ENCODE measurements at places on chromosomes 1 and 21.

GRCh38 chr1:186780076-186780475, 48.7 kb upstream of the PLA2G4A start:
- DNase-seq: no peak

GRCh38 chr1:40958210-40958609, 21.3 kb upstream of the CTPS1 start:
- no peak for DNase-seq

DNA sequence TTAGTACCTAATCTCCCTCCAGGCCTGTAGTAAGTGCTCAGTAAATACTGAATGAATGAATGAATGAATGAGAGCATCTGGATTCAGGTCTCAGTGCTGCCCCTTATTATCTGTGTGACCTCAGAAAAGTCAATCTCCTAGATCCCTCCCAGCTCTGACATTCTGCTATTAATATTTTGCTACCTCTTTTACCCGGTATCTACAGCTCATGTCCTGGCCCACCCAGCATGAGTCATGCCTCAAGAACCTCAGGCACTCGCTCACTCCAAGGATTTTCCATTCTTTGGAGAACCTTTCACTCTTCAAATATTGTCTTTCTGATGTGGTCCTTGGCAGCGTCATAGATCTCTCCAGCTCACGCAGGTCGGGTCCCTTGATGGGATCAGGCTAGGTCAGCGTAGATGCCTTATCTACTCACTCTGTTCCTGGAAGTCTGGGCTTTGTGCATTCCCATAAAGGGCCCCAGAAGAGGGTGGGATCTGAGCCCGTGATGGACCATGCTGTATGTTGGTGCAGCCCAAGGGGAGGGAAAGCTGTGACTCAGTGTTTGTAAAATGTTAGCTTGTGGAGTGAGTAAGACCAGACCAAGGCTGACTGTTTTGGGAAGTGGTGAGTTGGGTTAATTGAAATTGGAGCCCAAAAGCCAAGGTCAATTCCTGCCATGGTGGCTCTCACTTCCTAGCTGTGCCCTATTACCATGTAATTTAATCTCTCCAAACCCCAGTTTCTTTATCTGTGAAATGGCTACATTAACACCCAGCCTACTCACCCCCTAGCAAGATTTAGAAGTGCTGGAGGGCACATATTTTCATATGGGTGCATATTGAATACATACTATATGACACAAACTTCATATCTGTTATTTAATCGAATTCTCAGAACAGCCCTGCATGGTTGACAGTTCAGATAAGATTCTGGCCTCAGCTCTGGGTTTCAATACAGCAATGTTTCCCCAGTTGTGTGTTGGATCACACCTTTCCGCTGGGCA, 214.1 kb upstream of the USP24 start:
- no peak for DNase-seq

DNA sequence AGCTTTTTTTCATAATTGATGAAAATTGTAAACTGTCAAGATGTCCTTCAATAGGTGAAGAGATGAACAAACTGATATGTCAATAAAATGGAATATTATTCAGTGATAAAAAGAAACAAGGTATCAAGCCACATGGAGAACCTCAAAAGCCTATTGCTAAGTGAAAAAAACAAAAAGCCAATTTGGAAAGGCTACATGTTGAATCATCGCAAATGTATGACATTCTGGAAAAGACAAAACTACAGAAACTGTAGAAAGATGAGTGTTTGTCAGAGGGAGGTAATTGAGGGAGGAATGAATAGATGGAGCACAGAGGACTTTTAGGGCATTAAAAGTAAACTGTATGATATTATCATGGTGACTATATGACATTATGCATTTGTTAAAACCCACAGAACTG, 34.5 kb upstream of the USP25 start:
- no peak for DNase-seq

DNA sequence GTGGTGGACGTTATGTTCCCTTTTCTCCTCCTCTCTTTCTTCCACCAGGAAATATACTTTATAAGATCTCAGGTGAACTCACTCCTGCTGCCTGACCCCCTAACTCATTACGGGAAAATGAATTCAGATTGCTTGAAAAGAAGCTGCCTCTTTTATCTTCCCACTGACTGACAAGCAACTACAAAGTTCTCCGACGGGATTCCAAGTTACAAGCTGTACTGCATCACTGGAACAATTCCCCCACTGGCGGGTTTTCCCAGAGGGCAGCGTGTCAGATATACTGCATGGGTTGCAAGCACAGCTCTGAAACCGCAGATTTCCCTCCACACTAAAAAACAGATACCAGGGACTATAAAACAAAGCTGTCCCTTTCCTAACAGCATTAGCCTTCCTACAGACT, 390.6 kb downstream of the KCTD3 start:
- DNase-seq: no peak

- peak; percentile 57 for DNase-seq
Observed at GRCh38 chr1:17236779-17237560, 11.9 kb upstream of the PADI3 start.

DNA sequence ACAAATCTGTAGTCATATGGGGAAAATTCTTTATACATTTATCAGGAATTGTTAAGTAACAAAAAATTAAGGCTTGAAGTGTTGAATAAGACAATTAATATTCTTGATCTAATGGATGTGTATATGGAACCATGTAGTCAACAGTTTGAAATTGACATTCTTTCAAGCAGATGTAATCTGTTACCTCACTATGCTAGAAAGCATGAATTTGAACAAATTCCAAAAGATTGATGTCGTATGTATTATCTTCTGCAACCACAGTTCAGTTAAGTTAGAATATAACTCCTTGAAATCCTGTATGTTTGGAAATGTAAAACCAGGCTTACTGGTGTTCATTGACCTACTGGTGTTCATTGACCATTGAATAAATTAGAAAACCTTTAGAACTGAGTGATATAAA, 16.1 kb downstream of the CCDC18 start:
- no peak for DNase-seq

DNA sequence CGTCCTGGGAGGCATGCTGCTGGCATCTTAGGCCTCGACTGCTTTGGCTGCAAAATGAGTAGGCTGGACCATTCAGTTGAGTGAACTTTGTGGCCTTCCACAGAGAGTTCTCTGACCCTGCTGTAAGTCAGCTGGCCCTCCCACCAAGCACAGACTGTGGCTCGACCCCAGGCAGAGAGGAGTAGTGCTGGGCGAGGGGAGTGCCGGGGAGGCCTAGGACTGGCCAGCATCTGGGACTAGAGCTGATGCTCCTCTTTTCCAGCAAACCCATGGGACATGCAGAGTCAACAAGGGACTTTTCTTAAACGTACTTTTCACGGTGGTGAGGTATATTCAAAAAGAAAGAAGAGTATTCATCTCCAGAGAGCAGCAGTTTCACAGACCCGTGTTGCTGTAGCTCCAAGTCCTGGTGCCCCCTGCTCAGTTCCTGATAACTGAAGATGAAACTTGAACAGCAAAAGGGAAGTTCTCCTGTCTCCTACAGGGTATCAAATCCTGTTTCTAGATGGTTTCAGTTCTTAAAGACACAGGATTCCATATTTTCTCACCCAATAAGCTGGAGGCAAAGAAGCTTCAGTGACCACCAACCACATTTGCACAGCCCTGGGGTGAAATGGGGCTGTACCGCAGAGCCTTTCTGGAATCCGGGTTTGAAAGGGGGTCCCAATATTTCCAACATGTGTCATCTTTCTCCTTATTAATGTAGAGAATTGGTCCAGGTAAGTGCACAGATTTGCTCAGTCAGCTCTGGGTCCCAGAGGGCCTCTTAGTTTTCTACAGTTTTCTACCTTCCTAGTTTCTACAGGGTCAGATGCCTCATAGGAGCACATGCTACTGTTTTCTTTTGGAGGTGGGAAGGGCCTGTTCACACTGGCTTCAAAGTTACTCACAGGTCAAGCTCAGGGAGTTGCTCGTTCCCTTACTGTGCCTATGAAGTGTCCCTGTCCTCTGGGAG, 20.9 kb downstream of the BATF3 start:
- no peak for DNase-seq

DNA sequence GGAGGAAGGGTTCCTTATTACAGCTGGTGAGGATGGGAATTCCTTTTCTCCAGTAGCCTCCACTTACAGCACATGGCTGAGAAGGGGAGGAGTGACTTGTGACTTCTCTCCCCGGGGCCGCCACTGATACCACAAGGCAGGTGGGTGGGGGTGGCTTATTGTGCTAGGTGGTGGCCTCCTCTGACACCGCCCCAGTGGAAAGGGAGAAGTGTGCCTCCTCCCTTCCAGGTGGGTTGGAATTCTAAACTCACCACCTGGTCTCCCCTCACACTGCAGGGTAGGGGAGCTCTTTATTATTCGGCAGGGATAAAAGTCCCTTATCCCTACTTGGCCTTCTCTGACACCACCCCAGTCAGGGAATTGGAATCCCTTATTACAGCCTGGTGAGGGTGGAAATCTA, 89.5 kb downstream of the CCDC30 start:
- no peak for DNase-seq

- DNase-seq: peak; percentile 55
Observed at GRCh38 chr1:99474350-99474893, 171.5 kb upstream of the PALMD start.

DNA sequence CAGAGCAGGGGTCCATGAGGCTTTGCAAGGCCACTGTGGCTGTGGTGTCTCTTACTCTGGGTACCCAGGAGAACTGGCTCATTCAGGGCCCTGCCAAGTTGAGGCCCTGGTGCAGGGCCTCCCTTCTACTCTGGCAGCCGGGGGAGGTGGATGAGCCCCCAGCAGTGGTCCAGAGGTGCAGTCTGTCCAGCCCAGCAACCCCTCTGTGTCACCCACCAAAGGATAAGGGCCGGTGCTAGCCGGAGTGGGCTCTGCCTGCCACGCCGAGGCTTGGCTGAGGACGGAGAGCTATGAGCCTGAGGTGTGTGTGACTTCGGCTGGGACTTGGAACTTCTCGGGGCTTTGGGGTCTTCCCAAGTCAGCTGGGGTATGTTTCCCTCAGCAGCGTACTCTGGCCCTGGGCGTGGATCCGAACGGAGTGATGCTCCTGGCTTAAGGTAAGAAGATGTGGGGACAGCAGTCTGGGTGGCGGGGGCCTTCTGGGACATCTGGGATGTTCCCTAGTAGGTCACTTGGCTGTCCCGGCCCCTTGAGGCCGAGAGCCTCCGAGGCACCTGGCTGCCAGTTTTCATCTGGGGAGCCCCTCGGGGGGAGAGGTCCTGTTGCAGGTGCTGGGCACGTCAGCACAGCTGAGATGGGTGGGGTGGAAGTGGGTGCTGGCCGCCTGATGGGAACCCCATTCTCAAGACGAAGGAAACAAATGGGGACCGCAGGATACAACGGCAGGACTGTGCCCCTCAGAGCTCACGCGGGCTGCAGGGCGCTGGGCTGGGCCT, 25.9 kb downstream of the RUNX3 start:
- DNase-seq: no peak

- DNase-seq: no peak
Observed at GRCh38 chr1:217188280-217189237, 442.3 kb downstream of the GPATCH2 start.

- DNase-seq: no peak
Observed at GRCh38 chr21:31554511-31555022, 104.9 kb upstream of the SOD1 start.

DNA sequence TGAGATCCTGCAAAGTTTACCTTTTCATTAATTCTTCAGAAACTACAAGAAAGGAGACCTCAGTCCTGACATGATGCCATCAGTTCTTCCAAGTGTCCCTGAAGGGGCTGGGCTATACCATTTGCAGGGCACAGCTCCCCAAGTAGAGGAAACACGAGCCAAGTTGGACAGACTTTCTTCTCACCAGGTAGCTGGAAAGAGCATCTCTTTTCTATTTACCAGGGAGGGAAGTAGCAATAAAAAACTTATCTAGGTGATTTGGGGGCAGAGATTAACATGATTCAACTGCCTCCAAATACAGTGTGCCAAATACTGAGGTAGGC, 103.9 kb upstream of the KCND3 start:
- DNase-seq: no peak

DNA sequence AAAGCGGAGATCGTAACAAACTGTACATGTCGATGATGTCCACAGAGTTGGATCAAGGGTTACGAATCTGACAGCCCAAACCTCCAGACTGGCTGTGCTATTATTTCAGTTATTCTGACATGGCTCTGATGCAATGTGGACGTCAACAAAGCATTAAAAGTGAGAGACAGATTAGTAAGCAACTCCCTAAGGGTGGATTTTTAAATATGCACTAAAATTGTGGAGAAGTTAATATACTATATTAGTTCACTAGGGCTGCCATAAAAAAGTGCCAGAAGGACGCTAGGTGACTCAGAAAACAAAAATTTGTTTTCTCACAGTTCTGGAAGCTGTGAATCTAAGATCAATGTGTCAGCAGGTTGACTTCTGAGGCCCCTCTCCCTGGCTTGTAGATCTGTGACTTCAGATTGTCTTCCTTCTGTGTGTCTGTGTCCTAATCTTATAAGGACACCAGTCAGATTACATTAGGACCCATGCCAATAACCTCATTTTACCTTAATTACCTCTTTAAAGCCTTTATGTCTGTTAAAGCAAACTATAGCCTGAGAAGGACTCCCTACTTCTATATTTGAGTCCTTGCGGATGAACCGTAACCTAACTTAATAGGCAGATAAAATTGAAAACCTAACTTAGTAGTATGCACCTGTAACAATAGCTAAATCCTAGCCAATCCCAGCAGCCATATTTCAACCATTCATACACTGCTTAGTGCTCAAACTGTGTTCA, 66.0 kb upstream of the BACH1 start:
- DNase-seq: no peak

GRCh38 chr1:156559797-156560385, 12.5 kb downstream of the IQGAP3 start:
- DNase-seq: no peak

DNA sequence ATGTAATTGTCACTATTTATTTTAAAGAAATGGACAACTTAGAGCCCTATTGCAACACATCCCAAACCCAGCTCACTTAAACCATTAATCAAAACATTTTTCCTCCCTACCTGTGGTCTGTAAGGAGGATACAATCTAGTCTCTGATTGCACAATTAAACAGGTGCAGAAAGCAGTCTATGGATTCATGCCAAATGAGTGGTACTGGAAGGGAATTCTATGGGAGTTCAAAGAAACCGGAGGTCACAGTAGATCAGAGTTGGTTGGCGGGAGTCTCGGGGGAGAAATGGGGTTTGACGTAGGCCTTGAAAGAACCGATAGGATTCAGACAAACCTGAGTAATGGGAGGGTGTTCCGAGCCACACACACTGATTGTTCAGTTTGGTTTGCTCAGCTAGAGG, 314.9 kb downstream of the KIF26B start:
- no peak for DNase-seq

GRCh38 chr1:243549108-243549507, 293.3 kb downstream of the SDCCAG8 start:
- DNase-seq: no peak

DNA sequence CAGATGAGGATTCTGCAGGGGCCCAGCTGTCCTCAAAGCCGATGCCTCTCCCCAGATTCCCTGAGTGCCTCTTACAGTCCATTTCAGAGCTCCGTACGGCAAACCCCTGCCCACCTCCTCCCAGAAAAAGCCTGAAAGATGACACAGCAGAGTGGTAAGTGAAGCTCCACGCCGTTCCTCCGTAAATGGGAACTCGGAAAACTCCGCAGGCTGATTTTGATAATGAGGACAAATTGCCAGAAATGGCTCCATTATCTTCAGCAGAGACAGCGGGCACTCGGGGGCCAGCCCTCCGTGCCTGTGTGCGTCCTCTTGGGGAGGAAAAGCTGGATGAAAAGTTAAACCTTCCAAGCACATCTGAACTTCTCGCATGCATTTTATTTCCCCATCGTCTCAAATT, 81.1 kb downstream of the NPHP4 start:
- DNase-seq: no peak

Measured in NCI-H526 treated with DMSO at 0.1 percent for 48 hours (cell line).